ENCODE measurements at places on chromosomes 2 and 18.

DNA sequence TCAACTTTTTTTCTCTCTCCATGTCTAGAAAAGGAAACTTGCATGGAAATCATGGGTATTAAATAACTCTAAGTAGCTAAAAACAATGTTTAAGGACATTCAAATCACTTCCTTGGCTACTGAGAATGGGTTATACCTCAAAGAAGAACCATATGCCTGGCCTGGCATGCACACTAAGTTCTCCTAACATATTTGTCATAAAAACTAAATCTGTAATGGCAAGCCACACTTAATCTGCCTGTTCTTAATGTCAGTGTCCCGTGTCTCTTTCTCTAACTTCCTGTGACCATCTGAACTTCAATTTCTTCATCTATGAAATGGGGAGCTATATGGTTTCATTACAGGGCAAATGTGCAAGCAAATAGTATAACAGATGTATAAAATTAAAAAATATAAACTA lies 11.1 kb downstream of the PDE1A start:
- no peak for DNase-seq

DNA sequence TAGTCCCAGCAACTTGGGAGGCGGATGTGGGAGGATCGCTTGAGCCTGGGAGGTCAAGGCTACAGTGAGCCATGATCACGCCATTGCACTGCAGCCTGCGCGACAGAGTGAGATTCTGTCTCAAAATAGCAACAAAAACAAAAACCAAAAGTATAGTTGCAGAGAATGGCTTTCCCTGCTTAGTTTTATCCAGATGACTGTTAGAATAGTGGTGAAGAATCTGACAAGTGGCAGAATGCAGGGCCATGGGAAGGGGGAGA lies 53.8 kb downstream of the NEDD4L start:
- DNase-seq: no peak

DNA sequence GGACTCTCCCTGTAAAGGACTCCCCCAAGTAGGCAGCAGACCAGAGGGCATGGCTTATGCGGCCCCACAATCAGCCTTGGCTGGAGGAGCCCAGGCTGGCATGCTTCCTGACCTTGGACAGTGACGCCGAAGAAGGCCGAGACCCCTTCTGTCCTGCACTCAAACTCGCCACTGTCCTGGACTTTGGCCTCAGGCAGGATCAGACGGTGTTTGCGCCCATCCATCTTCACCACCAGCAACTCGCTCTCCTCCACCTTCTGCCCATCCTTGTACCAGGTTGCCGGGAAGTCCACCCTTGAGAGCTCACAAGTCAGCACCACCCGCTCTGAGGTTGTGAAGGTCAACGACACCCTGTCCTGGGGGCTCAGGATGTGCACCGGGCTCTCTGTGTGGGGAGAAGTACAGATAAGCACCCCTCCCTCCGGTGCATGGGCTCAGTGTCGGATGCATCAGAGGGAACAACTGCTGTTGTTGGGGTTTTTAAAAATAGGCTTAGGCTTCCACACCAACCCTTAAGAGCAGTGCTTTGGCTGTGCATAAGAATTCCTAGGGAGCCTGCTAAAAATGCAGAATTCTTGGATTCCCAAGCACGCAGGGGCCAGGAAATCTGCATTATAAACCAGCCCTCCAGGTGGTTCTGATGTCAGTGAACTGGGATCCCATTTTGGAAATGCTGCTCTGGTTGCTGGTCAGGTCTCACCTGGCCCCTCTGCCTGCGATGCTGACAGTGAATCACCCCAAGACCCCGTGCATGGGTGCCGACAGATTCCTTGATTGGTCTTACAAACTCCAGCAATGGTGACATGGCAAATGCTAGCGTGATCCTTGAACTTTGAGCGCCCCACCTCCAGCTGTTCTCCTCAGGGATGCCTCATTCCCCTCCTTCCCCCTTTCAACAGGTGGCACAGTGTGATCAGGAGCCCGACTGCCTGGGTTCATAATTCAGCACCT lies 5.9 kb downstream of the OBSL1 start:
- no peak for DNase-seq

- no peak for DNase-seq
These were observed 114.8 kb downstream of the SMAD2 start for GRCh38 chr18:47815486-47816270.

DNA sequence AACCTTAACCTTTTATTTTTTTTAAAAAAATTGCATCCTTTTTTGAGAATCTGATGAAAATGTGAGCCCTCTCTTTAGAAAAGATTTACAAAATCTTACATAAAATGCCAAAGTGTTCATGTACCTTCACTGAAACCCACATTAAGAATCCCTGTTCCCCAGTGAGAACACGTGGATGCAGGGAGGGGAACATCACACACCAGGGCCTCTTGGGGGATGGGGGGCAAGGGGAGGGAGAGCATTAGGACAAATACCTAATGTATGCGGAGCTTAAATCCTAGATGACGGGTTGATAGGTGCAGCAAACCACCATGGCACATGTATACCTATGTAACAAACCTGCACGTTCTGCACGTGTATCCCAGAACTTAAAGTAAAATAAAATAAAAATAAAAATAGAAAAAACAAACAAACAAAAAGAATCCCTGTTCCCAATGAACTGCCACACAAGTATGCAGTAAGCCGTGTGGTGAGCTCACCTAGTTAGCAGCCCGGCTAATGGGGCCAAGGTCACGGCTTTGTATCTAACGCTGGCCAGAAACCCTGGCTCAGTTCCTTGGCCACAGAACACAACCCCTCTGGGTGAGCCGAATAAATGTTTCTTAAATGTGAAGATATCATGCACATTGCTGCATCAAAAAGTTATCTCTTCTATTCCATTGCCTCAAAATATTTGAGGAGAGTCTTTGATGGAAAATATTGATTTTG lies 41.4 kb downstream of the CHST9 start:
- DNase-seq: no peak

GRCh38 chr2:75764611-75765010 lies 53.9 kb upstream of the GCFC2 start:
- no peak for DNase-seq

DNA sequence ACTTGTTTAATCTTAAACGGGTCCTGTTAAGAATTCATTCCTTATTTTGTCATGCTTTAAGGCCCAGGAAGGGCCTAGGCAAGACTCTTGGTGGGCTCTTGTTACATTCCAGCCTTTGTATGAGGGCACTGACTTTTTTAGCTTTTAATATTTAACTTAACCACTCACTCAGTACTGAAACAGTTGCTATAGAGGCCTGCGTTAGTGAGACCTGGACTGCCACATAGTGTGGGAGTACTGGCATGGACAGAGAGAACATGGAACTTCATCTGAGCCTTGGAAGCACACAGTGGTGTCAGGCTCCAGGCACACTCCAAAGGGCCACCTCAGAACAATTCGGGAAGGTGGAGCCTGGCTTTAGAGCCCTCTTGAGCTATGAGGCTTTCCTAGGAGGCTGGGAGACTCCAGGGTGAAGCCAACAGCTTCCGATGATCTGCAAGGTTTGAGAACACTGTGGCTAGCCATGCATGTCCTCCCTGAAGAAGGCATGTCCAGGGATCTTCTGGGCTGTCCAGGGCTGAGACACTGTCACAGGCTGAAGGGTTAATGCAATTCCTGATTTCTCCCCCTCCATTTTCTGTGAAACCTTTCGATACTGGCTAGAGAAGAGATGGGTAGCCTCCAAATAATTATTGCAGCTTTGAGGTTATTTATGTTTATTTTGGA lies 155.4 kb upstream of the ACAA2 start:
- DNase-seq: no peak

- DNase-seq: no peak
These were observed 42.0 kb downstream of the EHD3 start for GRCh38 chr2:31275976-31276375.

DNA sequence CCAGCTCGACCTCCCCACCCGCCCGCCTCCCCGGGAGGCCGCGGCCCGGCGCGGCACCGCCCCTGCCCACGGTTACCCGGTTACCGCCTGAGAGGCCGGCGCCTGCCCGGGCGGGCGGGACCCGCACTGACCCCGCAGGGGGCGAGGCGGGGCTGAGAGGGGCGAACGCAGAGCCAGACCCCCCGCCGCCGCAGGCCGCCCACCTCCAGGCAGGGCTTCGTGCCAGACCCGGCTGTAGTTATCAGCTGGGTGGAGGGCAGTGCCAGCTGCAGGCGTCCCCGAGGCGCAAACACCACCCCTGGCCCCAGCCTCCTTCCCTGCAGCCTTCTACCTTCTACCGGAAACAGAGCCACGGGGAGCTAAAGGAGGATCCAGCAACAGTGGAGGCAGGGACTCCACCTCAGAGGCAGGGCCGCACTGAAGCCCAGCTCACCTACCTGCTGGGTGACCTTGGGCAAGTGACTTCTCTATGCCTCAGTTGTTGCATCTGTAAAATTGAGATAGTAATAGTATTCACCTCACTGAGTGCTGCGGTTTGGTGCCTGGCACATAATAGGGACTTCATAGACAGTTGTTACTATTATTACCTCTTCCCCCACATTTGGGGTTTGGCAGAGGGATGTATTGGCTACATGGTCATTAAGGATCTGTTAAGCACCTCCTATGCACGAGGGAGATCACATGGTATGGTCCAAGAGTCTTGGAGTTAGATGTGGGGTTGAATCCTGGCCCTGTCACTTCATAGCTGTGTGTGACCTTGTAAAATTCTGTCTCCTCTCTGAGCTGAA lies 231.6 kb upstream of the SMAD2 start:
- DNase-seq: no peak

GRCh38 chr18:48673853-48674721 lies 135.3 kb downstream of the CTIF start:
- DNase-seq: peak; percentile 48

- no peak for DNase-seq
These were observed 165.0 kb upstream of the ZNF521 start for GRCh38 chr18:25516747-25517498.

DNA sequence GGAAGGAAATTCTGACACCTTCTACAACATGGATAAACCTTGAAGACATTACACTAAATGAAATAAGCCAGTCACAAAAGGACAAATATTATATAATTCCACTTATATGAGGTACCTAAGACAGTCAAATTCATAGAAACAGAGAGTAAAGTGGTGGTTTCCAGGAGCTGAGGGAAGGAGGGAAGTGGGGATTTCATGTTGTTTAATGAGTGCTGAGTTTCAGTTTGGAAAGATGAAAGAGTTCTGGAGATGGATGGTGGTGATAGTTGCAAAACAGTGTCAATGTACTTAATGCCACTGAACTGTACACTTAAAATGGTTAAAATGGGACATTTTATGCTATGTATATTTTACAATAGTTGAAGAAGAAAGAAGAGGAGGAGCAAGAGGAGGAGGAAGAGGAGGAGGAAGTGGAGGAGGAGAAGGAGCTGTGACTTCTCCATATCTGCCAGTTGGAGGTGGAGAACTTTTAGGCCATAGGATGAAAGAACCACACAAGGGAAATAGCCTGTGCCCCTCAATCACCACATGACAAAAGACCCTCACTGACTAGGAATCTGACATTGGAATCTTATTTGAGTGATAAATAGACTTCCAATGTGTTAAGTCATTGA lies 55.3 kb upstream of the LGALSL start:
- DNase-seq: no peak

GRCh38 chr18:3008541-3008940 lies 4.4 kb downstream of the LPIN2 start:
- DNase-seq: peak; percentile 40

- no peak for DNase-seq
These were observed 135.0 kb upstream of the ALKAL2 start for GRCh38 chr2:422676-423435.

- no peak for DNase-seq
These were observed 6.3 kb downstream of the SDC1 start for GRCh38 chr2:20218331-20219320.

- no peak for DNase-seq
These were observed 34.6 kb downstream of the DIPK1C start for GRCh38 chr18:74422541-74422940.

GRCh38 chr2:39455826-39456225 lies 18.7 kb upstream of the MAP4K3 start:
- no peak for DNase-seq

- no peak for DNase-seq
These were observed 105.4 kb downstream of the ACKR3 start for GRCh38 chr2:236675051-236675450.

DNA sequence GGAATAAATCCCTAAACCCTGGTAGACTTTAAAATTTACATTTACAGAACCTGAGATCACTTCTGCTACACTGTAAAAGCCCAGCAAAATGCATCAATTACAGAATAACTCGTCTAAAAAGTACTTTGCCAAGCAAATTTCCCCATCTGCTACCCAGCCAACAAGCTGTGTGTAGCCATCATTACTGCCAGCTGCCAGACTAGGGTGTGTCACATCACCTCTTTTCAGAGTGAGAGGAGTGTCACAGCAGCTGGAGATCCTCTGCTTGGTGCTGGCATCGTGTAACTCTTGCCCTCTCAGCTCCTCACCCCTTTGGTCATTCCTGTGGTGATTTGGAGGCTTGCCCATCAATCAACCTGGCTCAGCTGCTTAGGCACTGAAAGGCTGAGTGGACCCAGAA lies 340.4 kb upstream of the MMADHC start:
- DNase-seq: no peak

DNA sequence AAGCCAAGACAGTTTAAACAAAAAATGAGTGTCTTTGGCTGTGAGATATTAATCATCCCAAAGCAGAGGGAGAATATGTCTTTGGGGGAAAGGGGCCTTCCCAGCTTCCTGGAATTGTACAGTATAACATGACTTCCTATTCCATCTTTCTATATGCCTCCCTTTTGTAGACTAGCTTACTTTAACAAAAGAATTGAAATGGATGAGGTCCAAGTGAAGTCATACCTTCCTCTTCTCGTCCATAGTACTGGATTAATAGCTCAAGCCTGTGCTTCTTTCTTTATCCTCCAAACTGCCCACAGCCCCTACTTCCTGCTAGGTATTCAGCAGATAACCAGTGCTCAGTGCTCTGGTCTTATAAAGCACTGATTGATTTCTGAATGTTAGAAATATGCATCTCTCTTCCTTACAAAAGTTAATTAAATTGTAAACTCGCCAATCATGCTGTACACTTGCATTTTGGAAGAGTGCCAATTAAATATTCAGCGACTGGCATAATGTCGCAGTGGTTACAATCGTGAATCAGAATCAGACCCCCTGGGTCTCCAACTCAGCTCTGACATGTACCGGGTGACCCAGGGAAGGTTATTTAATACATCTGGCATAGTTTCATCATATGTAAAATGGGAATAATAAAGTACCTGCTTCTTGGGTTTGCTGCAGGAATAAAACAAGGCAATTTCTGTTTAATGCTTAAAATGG lies 325.1 kb downstream of the RND3 start:
- no peak for DNase-seq

DNA sequence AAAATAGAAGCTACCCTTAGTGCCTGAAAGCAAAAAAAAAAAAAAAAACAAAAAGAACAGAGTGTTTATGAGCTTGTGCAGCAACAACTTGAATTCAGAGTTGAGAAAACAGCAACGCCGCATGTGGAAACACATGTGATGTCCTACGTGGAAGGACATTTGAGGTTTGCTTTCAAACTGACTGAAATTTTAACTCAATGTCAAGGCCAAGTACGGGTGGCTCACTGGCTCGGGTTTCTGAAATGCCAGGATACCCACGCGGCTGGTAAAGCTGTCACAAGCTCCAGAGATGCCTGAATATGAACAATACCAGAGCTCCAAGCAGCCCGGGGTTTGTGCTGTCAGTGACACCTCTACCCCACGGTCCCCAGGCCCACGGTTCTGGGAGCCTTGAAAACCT lies 72.2 kb upstream of the THOC1 start:
- no peak for DNase-seq

Data from AG08395 (cell line).